ENCODE measurements at places on chromosomes 5 and 9. TPM values are rescaled to one million over a fixed set of nuclear protein-coding genes. Genes with fewer than 3 reads are reported as not detected.

GRCh38 chr5:1281038-1281882 is 13.6 kb downstream of the TERT start:
- no peak overlapping the region for H3K27ac ChIP-seq
- no peak overlapping the region for H3K4me3 ChIP-seq
- no peaks in the 10 kb centered on the region for H3K36me3 ChIP-seq
- no peak for DNase-seq
- H3K4me1 ChIP-seq = no peaks in the 10 kb centered on the region

GRCh38 chr9:127586537-127586936 is 25.5 kb upstream of the STXBP1 start:
- DNase-seq = peak; percentile 90
- H3K27ac ChIP-seq = peak overlapping the region; percentile 49
- H3K27me3 ChIP-seq = no peaks in the 10 kb centered on the region
- H3K4me3 ChIP-seq = no peak overlapping the region

- DNase-seq = no peak
- no peaks in the 10 kb centered on the region for H3K36me3 ChIP-seq
- no peaks in the 10 kb centered on the region for H3K27me3 ChIP-seq
- no peak overlapping the region for H3K27ac ChIP-seq
These were observed 165.1 kb downstream of the PAPPA start for GRCh38 chr9:116318468-116319374.

ANKRD31 gene
- total RNA-seq = 0.42 TPM

GABRA6 gene
- total RNA-seq = not detected

ARID3C gene
- total RNA-seq = not detected

FOXD1 gene
- total RNA-seq = 1.1 TPM

GRCh38 chr9:133087429-133088145 is 25.8 kb downstream of the CEL start:
- H3K27me3 ChIP-seq = no peaks in the 10 kb centered on the region
- H3K36me3 ChIP-seq = no peaks in the 10 kb centered on the region
- H3K4me3 ChIP-seq = no peak overlapping the region
- no peaks in the 10 kb centered on the region for H3K4me1 ChIP-seq

DNA sequence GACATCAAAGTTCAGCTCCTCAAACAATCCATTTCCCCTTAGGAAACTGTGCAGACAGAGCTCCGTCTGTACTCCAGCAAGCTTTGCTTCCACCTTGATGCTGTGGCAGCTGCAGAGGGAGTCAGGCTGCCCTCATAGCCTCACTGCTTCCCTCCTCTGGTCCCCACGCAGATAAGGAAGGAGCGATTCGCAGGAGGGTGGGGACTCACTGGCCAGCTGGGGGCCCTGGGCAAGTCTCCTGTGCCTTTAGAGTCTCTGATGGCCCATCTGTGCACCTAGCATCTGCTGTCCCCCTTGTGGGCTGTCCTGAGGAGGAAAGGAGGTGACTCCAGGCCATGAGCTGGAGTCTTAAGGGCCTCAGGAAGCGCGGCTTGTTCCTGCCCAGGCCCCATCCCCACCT is 121.5 kb downstream of the ENTREP1 start:
- H3K27ac ChIP-seq = no peak overlapping the region
- DNase-seq = no peak
- no peaks in the 10 kb centered on the region for H3K4me1 ChIP-seq
- no peaks in the 10 kb centered on the region for H3K36me3 ChIP-seq
- no peaks in the 10 kb centered on the region for H3K27me3 ChIP-seq

KCNMB1 gene
- total RNA-seq = 0.28 TPM

GRCh38 chr9:1604942-1605560 is 410.1 kb upstream of the SMARCA2 start:
- no peaks in the 10 kb centered on the region for H3K4me1 ChIP-seq
- H3K36me3 ChIP-seq = no peaks in the 10 kb centered on the region
- H3K4me3 ChIP-seq = no peak overlapping the region
- H3K27ac ChIP-seq = no peak overlapping the region
- no peaks in the 10 kb centered on the region for H3K27me3 ChIP-seq

DNA sequence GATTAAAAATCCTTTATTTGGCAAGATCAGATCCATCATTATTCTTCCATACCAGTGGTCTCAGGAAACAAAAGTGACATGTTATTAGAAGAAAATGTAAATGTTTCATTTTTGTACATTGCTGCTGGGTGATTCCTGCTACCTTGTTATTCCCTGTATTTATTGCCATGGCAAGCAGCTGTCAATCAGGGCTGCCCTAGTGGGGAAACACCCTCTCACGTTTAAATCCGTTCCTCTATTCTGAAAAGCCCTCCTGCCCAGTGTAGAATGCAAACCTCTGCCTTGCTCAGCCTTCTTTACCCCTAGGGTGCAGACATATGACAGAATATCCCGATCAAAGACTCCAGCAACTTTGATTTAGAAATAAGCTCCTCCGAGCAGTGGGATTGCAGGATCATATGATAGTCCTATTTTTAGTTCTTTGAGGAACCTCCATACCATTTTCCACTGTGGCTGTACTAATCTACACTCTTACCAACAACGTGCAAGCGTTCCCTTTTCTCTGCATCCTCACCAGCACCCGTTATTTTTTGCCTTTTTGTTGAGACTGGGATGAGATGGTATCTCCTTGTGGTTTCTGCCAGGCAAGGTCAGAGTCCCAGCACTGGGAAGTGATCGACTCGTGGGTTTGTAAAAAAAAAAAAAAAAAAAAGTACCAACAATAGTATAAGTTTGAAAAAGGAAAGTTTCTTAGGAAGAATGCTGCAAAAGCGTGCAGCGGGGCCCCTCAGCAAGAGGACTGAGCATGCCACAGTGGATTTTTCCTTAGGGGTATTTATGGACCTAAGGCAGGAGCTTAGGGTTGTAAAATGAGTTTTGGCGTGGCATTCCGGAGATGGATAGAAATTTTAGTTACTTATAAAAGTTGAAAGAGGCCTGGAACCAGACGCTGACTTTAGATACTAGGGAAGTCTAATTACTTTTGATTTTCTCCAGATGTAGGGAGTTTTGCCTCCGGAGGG is 66.7 kb downstream of the HRH2 start:
- no peaks in the 10 kb centered on the region for H3K36me3 ChIP-seq
- no peak overlapping the region for H3K27ac ChIP-seq
- peaks cover 13% of the 10 kb centered on the region for H3K27me3 ChIP-seq
- no peak overlapping the region for H3K4me3 ChIP-seq
- no peak for DNase-seq
- no peaks in the 10 kb centered on the region for H3K4me1 ChIP-seq

DNA sequence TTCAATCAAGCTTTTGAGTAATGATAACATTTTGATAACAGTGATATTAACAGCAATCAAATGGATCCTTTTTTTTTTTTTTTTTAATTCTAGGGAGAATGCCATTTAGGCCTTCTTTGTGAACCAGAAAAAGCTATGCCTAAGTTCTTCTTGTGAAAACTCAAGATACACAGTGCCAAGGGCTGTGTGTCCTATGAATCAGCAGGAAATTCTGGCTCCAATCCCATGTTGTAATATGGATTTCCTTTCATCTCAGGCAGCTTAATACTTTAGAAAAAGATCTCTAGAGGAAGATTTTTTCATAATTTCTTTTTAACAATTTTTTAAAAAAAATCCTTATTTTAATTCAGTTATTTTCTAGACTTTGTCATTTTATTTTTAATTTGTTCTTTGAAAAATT is 96.1 kb downstream of the NUDT12 start:
- no peaks in the 10 kb centered on the region for H3K36me3 ChIP-seq
- H3K4me1 ChIP-seq = peaks cover 11% of the 10 kb centered on the region
- no peak overlapping the region for H3K4me3 ChIP-seq
- no peaks in the 10 kb centered on the region for H3K27me3 ChIP-seq

GRCh38 chr5:11400316-11400715 is 503.9 kb downstream of the CTNND2 start:
- H3K36me3 ChIP-seq = no peaks in the 10 kb centered on the region
- no peaks in the 10 kb centered on the region for H3K27me3 ChIP-seq
- H3K27ac ChIP-seq = no peak overlapping the region
- no peak for DNase-seq

DNA sequence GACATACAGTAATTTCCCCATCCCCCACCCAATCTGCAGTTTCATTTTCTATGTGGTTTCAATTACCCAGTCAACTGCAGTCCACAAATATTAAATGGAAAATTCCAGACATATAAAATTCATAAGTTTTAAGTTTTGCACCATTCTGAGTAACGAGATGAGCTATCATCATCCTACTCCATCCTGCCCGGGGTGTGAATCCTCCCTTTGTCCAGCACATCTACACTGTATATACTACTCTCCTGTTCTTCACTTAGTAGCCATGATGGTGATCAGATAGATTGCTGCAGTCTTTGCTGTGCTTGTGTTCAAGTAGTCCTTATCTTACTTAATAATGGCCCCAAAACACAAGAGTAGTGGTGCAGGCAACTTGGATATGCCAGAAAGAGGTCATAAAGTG is 11.3 kb downstream of the OXCT1 start:
- no peak for DNase-seq
- H3K27ac ChIP-seq = no peak overlapping the region
- no peaks in the 10 kb centered on the region for H3K27me3 ChIP-seq
- H3K36me3 ChIP-seq = no peaks in the 10 kb centered on the region
- H3K4me1 ChIP-seq = no peaks in the 10 kb centered on the region

DNA sequence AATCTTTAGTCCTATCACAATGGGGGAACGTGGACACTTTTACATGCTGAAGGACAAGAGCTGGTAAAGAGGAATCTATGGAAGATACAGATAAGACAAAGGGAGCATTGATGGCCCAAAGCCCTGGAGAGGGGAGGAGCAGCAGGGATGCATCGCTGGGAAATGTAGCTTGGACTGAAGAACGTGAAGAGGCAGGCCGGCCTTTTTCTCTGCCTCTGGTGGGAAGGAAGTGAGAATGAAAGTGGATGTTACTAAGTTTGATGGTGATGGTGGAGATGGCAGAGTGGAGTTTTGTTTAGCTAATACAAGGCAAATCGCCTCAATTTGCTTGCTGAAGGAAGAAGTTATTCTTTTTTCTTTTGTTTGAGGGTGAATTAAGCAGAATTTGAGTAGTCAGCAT is 124.6 kb upstream of the TAF11L2 start:
- no peaks in the 10 kb centered on the region for H3K27me3 ChIP-seq
- no peaks in the 10 kb centered on the region for H3K36me3 ChIP-seq
- H3K27ac ChIP-seq = no peak overlapping the region
- no peak overlapping the region for H3K4me3 ChIP-seq
- no peak for DNase-seq
- no peaks in the 10 kb centered on the region for H3K4me1 ChIP-seq

DNA sequence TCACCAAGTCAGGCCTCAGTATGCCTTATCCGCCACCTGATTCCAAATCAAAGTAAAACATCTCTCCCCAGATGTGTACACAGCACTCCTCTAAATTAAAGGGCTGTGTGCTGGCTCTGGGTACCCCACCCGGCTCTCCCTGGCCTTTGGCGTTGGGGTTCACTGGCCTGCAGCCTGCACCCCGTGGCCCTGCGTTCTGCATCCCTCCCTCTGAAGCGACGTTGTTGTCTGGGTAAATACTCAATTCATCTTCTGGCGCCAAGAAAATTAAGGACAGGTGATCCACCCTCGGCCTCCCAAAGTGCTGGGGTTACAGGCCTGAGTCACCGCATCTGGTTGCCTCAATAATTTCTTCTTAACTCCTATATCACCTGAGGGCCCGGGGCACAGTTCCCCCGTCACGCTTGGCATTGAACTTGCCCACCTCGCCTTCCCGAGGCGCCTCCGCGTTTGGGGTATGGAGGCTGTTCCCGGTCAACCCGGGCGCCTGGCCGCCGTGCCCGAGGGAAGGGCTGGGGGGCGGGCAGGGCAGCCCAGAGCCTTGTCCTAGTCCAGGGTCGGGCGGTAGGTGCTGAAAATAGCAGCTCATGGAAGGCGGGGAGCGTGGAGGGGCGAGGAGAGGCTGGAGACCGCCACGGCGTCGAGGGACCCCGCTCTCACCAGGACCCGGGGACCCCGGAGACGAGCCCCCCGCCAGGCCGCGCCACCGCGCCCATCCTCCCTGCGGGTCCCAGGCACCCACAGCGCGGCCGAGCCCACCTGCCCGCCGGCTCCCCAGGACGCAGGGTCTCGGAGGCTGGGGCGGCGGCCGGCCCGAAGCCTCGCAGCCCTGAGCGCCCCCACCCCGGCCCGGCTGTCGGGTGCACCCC is 531 bp downstream of the ABO start:
- H3K27ac ChIP-seq = peak overlapping the region; percentile 81
- peak; percentile 33 for DNase-seq
- no peaks in the 10 kb centered on the region for H3K36me3 ChIP-seq

GPX8 gene
- total RNA-seq = 16.0 TPM

- no peak for DNase-seq
- no peaks in the 10 kb centered on the region for H3K36me3 ChIP-seq
- H3K27ac ChIP-seq = no peak overlapping the region
- no peaks in the 10 kb centered on the region for H3K4me1 ChIP-seq
- no peak overlapping the region for H3K4me3 ChIP-seq
These were observed 105.3 kb upstream of the NFIB start for GRCh38 chr9:14418941-14419937.

DNA sequence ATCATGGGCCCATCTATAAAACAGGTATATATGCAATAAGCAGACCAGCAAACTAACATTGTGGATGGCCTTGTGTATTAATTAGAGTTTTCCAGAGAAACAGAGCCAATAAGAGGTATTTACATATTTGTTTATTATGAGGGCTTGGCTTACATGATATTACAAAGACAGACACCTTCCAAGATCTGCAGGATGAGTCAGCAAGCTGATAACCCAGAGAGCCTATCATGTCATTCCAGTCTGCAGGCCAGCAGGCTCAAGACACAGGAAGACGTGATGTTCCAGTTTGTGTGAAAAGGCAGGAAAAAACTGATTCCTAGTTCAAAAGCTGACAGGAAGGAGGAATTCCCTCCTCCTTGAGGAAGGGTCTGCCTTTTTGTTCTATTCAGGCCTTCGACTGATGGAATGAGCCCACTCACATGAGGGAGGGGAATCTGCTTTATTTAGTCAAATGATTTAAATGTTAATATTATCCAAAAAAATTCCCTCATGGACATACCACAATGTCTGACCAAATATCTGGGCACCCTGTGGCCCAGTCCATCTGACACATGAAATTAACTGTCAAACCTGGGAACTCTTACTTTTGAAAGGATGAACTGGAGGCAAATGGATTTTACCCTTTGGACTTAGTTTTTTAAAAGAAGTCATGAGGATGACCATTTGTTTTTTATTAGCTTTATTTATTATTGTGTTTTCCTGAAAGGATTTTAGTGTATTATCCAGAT is 161.2 kb upstream of the CHD1 start:
- H3K36me3 ChIP-seq = no peaks in the 10 kb centered on the region
- no peak overlapping the region for H3K4me3 ChIP-seq
- H3K4me1 ChIP-seq = no peaks in the 10 kb centered on the region
- no peak for DNase-seq
- H3K27ac ChIP-seq = no peak overlapping the region
- no peaks in the 10 kb centered on the region for H3K27me3 ChIP-seq

DNA sequence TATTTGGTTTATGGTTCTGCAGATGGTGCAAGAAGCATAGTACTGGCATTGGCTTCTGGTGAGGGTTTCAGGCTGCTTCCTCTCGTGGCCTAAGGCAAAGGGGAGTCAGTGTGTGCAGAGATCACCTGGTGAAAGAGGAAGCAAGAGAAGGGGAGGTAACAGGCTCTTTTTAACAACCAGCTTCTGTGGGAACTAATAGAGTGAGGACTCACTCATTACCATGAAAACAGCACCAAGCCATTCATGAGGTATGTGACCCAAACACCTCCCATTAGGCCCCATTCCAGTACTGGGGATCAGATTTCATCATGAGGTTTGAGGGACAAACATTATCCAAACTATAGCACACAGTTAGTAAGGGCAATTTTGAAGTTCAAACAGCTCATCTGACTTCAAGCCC is 263.5 kb downstream of the TMEM38B start:
- H3K4me1 ChIP-seq = no peaks in the 10 kb centered on the region
- no peak overlapping the region for H3K4me3 ChIP-seq
- H3K36me3 ChIP-seq = no peaks in the 10 kb centered on the region
- H3K27me3 ChIP-seq = no peaks in the 10 kb centered on the region
- no peak overlapping the region for H3K27ac ChIP-seq
- no peak for DNase-seq

All from adrenal gland (tissue), 19 donors.